ENCODE measurements at places on chromosomes 3 and 15.

GRCh38 chr3:184237211-184237610, 7.8 kb downstream of the VWA5B2 start:
- no peak for DNase-seq

GRCh38 chr3:123318374-123318773, 116.6 kb downstream of the SEC22A start:
- no peak for DNase-seq

GRCh38 chr15:90211440-90212143, 10.5 kb downstream of the SEMA4B start:
- DNase-seq, result peak; percentile 91

- DNase-seq, result no peak
Measured at GRCh38 chr3:44865272-44866035, 3.7 kb downstream of the TMEM42 start.

DNA sequence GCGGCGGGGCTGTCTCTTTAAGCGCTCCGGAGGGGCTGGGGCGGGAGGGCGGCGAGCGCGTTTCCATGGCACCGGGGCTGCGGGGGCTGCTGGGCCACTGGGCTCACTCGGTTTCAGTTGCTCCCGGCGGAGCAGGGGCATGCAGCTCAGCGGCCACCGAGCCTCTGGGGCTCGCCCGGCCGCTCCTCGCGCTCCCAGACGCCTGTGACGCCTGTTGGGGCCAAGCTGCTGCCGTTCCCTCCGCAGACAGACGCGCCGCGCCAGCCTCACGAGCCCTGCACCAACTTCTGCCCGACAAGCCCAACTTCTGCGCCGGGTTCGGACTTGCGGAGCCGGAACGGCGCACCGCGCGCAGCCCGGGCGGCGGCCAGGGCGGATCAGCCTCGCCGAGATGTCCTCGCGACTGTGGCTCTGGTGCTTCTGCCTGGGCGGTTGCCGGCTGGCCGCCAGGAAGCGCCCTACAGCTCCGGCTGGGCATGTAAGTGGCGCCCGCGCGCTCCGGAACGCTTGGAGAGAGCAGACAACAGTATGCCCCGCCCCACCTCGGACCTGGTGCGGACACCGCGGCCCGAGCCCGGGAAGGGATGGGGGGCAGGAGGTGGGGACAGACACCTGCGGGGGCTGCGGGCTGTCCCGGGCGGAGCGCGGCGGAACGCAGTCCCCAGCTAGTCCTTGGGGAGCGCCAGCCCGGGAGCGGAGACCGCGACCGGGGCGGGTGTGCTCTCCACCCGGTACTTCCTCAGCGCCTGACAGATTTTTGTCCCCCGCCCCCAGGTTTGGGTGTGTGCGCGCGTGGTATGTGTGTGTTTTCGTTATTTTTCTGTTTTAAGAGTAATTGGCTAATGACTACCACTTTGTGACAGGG, 154.1 kb upstream of the GOLIM4 start:
- DNase-seq, result peak; percentile 90

DNA sequence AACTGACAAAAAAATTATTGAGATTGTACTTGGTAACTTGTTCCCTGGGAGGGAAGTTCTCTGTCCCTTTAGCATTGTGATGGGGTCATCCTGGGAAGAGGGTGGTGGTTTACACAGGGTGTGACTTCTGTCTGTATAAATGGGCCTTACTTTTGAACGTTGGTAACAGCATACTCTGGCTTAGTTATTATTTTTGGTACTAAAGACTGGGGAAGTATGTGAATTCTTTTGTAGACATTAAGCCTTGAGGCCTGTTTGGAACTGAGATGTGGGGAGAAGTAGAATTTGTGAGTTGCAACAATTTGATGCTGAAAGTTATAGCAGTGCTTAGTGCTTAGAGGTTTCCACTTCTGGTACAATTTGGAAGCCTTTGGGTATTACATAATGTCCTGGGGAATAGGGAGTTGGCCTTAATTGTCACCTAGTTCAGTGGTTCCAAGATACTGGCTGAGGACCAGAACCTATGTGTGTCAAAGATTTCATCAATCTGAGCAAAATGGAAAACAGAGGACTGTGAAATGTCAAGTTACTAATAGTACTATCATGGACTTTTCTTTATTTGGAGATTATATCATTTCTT, 15.9 kb downstream of the TLNRD1 start:
- DNase-seq, result no peak

- DNase-seq, result peak; percentile 41
Measured at GRCh38 chr3:150699068-150699639, 4.6 kb downstream of the ERICH6 start.

Data from Calu3 (cell line).